Esophagus muscularis mucosa (tissue), 4 donors: ENCODE measurements at places on chromosomes 16 and 17. TPM values are rescaled to one million over a fixed set of nuclear protein-coding genes. Genes with fewer than 3 reads are reported as not detected.

DNA sequence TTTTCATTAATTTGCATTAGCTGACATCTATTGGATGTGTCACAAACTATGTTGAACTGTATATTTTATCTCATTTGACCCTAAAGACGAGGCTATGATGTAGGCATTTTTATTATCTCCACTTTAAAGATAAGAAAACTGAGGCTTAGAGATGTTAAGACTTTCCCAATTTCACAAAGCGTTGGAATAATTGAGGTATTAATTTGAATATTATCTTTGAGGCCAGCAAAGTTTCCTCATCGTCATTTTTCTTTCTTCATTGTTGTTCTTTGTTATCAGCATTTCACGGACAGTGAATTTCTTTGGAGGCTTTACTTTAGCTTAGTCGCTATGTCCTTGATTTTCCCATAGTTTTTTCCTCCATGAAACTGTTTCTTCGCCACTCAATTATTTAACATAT, 227.5 kb upstream of the MYOCD start:
- no peak for DNase-seq

GRCh38 chr17:76710863-76711611, at the start of gene MXRA7:
MXRA7 (minus strand) TSS chr17:76710965; CDS start chr17:76710946, 19 bp downstream.
- no peak for DNase-seq

GRCh38 chr17:46026166-46027047, 27.4 kb downstream of the STH start:
- DNase-seq = no peak

GRCh38 chr17:82647593-82648164, 565 bp downstream of the WDR45B start:
- DNase-seq = no peak

OR1A1 gene
- not detected for total RNA-seq
